ENCODE measurements at places on chromosomes 1 and 21.
A peak's percentile ranks its signal among the peaks of the same experiment; 100 is the strongest.

- no peak for DNase-seq
Measured at GRCh38 chr21:20661745-20662422, 336.3 kb upstream of the NCAM2 start.

- no peak for DNase-seq
Measured at GRCh38 chr21:25862596-25862995, 127.8 kb downstream of the GABPA start.

GRCh38 chr1:93313026-93313425 lies 32.7 kb upstream of the DR1 start:
- no peak for DNase-seq

DNA sequence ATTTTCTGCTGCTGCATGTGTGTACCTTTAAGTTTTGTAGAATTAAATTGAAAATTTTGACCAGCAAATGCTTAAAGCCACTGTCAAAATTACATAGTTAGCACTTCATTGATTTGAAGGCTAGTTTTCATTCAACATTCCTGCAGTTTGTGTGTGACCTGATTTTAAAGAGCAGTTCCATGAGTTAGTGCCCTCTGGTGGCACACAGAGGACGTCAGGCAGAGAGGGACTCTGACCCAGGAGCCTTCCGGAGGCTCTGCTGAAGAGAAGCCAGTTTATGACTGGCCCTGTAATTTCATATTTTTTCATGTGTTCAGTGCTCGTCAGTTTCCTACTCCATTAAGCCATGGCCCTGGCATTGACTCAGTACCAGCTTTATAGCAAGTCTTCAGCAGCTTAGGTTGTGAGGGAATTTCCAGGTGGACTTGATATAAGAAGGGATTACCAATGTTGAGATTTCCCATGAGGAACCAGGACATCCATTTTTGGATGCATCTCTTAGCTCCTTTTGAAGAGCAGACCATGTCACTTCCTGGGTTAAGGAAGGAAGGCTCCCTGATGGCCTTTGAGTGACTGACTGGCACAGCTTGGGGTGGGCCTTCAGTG lies 104.7 kb downstream of the CAMTA1 start:
- peak; percentile 28 for DNase-seq

- no peak for DNase-seq
Measured at GRCh38 chr21:43937891-43938309, 72.9 kb downstream of the AGPAT3 start.

GRCh38 chr1:57198912-57199311 lies 224.9 kb downstream of the DAB1 start:
- no peak for DNase-seq

DNA sequence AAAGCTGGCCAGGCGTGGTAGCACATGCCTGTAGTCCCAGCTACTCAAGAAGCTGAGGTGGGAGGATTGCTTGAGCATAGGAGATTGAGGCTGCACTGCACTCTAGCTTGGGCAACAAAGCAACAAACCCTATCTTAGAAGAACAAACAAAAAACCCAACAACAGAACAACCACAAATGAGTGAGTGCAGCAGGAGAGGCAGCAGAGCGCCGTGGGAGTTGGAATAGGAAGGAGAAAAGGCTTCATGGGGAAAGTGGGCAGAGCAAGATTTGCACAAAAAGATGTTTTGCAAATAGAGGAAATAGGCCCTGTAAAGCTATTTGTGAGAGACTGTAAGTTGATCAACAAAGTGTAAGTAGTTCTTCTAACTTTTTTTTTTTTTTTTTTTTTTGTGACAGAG lies 19.6 kb downstream of the SMAP2 start:
- no peak for DNase-seq

GRCh38 chr1:214124915-214125314 lies 137.1 kb downstream of the PROX1 start:
- no peak for DNase-seq

GRCh38 chr1:238552271-238552670 lies 661.5 kb upstream of the ZP4 start:
- no peak for DNase-seq

DNA sequence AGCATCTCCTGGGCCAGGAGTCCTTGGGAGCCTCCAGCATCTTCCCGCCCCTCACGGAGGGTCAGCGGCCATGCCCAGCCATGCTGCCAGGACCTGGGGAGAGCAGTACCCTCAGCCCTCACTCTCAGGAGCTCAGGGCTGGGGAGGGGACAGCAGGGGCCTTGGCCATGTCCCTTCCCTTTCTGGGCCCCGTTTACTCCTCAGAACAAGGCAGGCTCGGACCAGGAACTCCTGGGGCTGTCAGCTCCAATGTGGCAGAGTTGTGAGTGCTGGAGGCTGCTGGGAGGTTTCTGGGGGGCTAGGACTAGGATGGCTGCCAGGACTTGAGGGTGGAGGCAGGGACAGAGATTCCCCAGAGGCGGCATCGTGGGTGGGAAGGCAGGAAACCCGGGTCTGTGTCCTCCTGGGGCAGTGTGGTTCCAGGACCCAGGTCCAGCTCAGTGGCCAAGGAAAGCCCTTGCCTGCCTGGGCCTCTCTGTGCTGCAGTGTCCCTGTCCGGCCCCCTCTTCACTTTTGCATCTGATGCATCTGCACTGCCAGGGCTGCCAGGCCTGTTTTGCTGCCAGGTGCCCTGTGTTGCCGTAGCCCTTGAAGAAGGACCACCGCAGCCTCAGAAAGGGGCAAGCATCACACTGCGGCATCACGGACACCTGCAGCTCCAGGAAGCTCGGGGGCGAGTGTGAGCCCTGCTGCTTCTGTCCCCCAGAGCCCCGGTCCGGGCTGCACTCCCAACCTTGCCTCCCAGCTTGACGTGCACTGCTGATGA lies 223.9 kb downstream of the CAMTA1 start:
- no peak for DNase-seq

- DNase-seq = peak; percentile 37
Measured at GRCh38 chr1:31745096-31745945, 18.8 kb downstream of the ADGRB2 start.

- DNase-seq = no peak
Measured at GRCh38 chr1:196977278-196977677, at the start of gene CFHR5. CFHR5 (plus strand) TSS chr1:196977556; CDS start chr1:196977665, 109 bp downstream.

DNA sequence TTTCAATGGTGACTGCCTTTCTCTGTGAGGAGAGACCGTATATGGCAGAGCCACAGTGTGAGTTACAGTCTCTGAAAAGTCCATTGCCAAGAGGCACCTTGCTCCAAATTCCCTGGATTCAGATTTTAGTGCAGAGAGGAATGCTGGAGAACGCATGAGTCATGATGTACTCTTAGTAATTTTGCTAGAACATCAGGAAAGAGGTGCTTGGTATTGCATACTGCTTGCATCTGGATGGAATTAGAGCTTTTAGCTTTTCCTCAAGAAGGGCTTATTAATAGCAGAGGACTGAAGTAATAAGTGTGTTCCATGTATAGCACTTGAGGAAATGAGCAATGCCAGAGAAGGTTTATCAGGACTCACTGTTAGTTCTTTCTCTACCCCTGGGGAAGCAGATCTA lies 40.5 kb upstream of the AKT3 start:
- DNase-seq = no peak

DNA sequence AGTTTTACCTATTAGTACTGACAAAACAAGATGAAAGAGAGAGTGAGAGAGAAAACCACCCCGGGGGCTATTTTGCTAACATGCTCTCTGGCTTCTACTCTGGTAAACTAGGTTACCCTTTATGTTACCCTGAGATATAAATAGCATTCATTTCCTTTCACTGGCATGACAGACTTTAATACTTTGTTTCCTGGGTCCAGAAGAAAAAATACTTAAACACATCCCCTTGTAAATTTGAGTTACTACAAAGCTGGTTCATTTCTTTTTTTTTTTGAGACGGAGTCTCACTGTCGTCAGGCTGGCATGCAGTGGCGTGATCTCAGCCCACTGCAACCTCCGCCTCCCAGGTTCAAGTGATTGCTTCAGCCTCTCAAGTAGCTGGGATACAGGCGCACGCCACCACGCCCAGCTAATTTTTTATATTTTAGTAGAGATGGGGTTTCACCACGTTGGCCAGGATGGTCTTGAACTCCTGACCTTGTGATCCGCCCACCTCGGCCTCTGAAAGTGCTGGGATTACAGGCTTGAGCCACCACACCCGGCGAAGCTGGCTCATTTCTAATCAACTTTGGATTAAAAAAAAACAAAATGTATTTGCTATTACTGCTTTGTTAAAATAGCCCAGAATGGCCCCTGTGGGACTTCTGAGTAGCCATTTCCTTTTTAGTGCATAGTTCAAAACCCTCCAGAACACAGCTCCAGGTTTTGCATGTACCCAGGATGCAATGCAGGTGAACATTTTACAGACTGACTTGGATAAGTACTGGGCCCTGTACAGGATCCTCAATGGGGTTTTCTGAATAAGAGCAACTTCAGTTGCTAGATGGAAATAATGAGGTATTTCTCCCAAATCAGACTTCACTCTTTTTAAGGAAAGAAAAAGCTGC lies 20.6 kb downstream of the INPP5B start:
- DNase-seq = no peak

GRCh38 chr1:201022820-201023516 lies 546 bp downstream of the KIF21B start:
- peak; percentile 36 for DNase-seq

GRCh38 chr21:29265690-29266479 lies 32.8 kb upstream of the BACH1 start:
- peak; percentile 36 for DNase-seq

DNA sequence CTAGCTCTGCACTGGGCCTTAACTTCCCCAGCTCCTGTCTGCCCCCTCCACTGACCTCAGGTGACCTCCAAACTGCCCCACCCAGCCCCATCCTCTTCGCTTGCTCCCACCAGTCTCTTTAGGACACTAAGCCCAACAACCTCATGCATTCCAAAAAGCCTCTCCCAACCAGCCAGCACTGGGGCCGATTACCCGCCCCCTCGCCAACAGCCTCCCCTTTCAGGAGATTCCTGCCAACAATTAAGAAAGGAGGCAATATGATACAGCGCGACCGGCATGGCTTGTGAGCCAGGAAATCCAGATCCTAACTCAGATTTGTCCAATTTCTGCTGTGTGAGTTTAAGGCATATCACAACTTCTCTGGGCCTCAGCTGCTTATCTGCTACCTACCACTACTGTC lies 14.7 kb downstream of the KANK4 start:
- no peak for DNase-seq

- no peak for DNase-seq
Measured at GRCh38 chr1:221856228-221857093, 114.6 kb upstream of the DUSP10 start.

All from stimulated activated CD4-positive, alpha-beta T cell treated with anti-CD3 and anti-CD28 coated beads, Interleukin-12 subunit alpha, Interleukin-12 subunit beta, amount 100 ng/mL, for 4 hours (primary cell).